ENCODE measurements at places on chromosomes 6 and 20.

DNA sequence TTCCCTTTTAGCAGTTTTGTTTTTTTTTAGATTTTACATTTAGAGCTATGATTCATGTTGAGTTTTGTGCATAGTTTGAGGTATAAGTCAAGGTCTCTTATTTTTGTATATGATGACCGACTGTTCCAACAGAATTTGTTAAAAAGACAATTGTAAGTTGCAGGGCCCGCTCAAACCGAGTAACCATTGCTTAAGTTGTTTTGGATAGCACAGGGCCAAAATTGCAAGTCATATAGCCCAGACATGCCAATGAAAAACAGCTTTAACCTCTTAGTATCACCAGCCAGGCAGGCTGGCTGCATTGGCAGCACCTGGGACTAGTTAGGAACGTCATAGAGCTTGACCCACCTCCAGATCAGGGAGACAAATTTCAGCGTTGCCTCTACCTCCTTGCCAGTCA, 47.3 kb downstream of the PFDN4 start:
- DNase-seq: no peak

DNA sequence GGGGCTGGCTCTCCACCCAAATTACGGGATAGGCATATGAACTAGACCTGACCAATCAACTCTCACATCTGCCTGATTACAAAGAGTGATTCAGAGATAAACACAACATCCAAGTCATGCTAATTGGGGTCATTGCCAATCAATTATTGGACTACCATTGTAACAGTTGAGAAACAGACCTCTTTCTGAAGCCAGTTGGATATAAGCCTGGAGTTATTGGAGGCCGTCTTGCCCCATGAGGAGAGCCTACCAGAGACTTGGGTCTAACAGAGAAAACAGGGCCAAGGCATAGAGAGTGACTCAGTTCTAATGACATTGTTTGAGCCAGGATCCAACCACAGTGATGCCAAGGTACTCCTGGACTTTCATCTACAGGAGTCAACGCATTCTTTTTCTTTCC, 39.4 kb upstream of the HIVEP2 start:
- DNase-seq: no peak

GRCh38 chr6:166853371-166854325, 102.7 kb downstream of the RNASET2 start:
- no peak for DNase-seq

DNA sequence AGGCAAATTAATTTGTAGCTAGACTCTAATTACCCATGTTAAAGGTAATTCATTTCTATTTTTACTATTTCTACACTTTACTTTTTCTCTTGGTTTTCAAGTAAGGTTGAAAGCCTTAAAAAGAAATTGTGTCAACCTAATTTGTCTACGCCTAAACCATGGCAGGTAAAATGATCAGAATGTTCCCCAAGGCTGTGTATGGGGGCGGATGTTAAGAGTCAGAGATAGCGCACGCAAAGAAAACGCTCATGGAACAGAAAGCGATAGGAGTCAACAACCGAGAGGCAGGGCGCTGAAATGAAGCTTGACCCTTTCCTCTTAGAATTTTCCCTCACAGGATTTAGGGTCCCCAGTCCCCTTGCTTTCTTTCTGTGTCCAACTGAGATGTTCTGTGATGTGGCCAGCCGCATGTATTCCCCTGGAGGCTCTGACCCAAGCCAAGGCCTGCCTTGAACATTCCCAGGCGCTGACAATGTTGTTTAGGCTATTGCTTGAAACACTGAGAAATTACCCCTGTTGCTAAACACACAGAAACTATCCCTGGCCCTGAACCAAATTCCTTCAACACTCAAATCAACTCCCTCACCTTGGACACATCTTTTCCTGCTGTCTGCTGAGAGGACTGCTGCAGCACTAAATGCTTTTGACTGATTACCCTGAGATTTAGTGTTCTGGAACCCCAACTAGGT, 10.9 kb downstream of the PSMB1 start:
- no peak for DNase-seq

DNA sequence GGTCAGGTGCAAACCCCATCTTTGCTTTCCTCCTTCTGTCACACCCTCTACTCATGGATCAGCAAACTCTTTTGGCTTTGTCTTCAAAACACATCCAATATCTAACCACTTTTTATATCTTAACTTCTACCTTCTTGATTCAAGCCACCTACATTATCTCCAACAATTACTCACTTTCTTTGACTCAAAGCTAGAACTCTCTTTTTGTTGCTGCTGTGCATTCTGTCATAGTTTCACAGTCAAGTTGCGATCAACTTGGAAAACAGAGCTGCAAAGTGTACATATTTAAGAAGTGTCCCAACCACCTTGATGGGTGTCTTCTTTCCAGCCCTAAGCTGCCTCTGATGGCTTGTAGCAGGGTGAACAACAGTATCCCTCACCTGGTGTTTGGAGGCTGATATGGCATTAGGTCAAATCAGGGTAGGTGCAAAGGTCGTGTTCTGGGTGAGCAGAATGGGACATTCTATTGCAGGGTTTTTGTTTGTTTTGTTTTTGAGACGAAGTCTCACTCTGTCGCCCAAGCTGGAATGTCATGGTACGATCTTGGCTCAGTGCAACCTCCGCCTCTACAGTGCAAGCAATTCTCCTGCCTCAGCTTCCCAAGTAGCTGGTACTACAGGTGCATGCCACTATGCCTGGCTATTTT, 43.4 kb upstream of the RALGAPA2 start:
- no peak for DNase-seq

DNA sequence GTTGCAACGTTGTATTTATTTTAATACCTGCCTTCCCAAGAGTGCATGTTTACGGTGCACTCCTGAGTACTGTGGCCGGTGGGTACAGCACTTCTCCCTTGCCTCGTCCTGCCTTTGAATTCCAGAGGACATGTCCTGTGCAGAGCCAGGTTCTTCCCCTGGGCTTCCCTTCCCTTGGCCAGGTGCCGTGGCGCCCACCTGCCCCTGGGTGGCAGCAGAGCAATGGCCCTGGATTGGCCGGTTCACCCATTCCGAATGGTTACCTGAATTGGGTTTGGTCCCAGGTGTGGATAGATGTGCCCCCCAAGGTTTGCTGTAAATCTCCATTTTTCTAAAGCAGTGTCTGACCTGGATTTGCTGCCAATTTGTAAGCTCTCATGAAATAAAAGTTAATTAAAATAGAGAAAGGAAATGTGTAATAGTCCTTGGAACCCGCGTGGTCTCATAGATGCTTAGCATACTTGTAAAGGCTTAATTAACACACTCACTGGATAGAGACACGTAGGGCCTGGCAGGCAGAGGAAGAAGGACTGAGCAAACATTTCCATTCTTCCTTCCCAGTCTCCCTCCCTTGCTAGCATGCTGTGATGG, 40.6 kb downstream of the DTD1 start:
- DNase-seq: no peak

GRCh38 chr6:34468378-34468892, 2.6 kb downstream of the PACSIN1 start:
- no peak for DNase-seq

GRCh38 chr6:131685266-131685780, 15.9 kb downstream of the OR2A4 start:
- DNase-seq: no peak

- DNase-seq: no peak
Observed at GRCh38 chr20:19945732-19946670, 71.2 kb upstream of the NAA20 start.

DNA sequence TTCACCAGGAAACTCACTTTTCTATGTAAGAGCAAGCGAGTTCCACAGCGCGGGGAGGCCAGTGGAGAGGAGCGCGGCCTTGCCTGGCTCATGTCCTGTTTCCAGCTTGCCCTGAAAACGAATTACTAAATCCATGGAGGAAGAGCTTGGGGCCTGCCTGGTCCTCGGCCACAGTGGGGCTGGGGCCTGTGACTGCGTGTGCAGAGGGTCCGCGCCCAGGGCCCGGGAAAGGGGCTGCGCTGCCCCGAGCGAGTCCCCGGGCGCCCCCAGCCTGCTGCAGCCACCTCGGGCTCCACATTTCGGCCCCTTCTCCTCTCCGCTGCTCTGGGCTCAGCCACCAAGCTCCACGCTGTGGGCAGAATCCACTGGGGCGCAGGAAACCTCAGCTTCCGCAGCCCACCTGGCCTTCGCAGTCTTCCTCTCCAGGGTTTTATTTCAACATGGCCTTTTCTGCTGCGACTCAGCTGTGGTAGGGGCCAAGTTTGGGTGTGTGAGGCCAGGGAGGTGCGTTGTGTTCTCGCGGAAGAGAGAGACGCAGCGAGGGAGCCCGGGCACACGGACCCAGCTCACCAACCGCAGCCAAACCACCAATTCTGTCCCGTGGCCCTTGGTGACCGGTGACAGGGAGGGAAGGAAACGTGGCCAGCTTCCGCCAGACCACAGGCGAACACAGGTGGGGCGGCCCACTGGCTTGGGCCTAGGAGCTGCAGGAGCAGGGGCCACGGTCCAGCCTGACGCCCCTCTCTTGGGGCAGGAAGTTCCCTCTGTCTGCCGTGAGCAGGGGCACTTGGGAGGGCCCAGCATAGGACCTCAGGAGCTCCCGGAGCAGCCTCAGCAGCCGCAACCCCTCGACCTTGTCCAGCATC, 211.4 kb downstream of the ERMARD start:
- DNase-seq: no peak

DNA sequence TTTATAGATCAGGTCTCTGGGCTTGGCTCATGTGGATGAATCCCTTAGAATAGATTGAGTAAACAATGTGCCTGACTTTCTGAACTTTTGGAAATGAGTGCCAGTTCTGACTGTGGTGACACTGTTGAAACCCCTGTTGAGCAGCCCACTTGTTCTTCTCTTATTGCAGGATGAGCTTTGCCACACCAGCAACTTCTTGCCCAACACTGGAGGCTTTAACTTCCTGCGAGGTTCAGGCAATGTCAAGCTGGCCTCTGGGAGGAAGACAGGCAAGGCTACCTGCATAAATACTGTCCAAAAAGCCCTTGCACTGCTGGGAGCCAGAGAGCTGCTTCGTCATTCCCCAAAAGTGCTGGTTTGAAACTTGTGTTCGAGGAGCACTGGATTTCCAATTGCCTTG, 32.8 kb upstream of the SMIM8 start:
- DNase-seq: no peak

DNA sequence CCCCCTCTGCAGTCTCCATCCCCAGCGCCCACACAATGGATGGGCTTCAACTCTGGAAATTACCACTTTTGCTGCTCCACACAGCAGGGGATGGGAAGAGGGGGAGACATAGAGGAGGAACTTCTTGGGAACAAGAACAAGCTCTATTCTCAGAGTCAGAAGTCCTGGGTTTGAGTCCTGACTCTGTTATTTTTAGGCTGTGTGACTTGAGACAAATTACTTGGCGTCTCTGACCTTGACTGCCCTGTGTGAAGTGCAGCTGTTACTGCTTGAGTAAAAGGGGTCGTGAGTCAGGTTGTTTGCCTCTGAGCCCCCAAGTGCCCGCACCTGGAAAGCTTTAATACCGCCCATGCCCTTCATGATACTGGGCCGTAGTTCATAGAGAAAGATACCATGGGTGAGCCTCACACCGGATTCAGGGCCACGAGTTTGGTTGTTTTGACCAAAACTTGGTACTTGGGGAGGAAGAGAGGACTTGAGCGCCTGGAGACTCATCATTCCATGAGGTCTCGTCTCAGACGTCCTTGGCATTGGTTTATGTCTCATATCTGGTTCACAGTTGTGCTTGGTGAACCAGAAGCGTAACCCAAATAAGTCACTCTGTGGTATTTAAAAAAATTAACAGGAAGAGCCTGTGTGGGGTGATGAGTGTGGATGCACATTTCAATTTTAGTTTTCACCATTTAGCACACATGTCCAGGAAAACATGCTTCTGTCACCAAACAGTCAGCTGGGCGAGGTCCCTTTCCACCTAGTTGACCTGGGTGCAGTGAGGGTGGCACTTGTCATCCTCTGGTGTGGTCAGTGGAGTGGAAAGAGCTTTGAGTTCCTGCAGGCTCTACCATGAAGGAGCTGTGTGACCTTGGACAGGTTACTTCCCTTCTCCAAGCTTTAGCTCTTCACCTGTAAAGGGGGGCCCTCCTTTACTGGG, 75.6 kb downstream of the CDC5L start:
- DNase-seq: no peak

GRCh38 chr6:11226005-11226404, 6.5 kb downstream of the NEDD9 start:
- no peak for DNase-seq

- DNase-seq: no peak
Observed at GRCh38 chr6:30741789-30742315, 635 bp downstream of the FLOT1 start.

DNA sequence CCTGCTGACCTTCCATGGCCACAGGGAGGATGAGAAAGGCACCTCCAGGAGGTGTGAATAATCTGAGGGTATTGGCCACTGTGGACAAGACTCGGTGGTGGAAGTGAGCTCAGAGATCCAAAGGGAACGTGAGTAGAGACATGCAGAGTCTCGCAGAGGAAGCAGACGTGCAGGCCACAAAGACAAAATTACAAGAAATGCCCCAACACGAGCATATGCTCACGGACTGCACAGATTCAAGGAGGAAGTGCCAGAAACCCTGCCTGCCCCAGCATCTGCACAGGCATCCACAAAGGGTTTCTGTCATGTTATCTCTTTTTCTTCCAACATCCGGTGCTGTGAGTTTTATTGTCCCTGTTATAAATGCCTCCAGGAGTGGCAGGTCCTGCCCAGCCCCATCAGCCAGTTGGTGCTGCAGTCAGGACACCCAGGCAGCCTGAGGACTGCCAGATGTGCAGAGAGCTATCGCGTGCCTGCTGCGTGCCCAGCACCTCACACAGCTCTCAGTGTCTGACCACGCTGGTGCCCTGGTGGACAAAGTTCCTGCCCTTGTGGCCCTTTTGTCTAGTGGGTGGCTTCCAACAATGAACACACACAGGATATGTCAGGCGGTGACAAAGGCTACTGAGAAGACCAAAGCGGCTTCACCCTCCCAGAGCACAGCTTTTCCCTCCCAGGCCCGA, 34.0 kb upstream of the FANCE start:
- no peak for DNase-seq

- DNase-seq: no peak
Observed at GRCh38 chr6:165206798-165207197, 102.6 kb downstream of the C6orf118 start.

Measured in frontal cortex (tissue), 4 donors.